Fibroblast of pulmonary artery (primary cell): ENCODE measurements at places on chromosomes 5 and 9.
A peak's percentile ranks its signal among the peaks of the same experiment; 100 is the strongest.

GRCh38 chr5:149221326-149221725 is 50.3 kb upstream of the AFAP1L1 start:
- DNase-seq: peak; percentile 69

DNA sequence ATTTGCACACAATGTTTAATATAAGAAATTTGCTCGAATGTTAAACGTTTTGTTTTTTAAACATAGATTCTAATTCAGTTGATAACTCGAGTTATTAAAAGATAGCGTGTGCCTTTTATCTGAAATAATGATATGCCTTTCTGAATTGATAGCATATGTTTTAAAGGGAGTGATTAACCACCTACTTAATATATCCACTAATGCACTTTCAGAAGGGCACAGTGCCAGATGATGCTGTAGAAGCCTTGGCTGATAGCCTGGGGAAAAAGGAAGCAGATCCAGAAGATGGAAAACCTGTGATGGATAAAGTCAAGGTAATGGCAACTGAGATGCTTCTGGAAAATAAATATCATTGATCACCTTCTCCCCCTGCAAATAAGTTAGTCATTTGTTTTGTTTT is 53.9 kb downstream of the ERAP1 start:
- DNase-seq: no peak

GRCh38 chr9:113542006-113542405 is 78.5 kb downstream of the RGS3 start:
- DNase-seq: no peak

GRCh38 chr5:104702212-104702611 is 1139.6 kb upstream of the NUDT12 start:
- DNase-seq: no peak

GRCh38 chr9:132793606-132794580 is 84.2 kb downstream of the AK8 start:
- DNase-seq: no peak

DNA sequence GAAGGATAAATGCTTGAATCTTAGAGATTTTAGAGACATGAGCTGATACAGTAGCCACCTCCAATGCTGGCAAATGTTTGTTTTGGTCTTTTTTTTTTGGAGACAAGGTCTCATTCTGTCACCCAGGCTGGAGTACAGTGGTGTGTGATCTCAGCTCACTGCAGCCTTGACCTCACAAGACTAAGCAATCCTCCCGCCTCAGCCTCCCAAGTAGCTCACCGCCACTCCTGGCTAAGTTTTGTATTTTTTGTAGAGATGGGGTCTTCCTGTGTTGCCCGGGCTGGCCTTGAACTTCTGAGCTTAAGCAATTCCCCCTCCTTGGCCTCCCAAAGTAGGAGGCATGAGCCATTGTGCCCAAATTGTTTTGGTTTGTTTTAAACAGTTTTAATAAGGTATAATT is 6.8 kb upstream of the DOLPP1 start:
- DNase-seq: no peak

DNA sequence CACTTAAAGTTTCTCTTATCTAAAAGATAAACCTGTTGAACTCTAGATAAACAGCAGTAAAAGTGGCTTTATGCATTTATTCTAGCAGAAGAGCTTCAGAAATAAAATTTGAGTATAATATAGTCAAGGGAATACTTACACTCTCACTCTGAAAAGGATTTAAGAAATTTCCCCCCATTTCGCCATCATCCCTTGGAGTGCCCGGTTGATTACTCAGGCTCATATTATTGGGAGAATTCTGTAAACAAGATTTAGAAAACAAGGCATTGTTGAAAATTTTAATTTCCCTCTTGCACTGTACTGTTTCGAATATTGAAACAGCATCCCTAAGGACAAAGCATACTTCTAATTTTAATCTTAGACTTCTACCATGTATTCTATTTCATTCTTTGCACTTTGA is 34.5 kb upstream of the ACOT12 start:
- peak; percentile 43 for DNase-seq

GRCh38 chr5:67005737-67006499 is 190.7 kb downstream of the CD180 start:
- DNase-seq: no peak

DNA sequence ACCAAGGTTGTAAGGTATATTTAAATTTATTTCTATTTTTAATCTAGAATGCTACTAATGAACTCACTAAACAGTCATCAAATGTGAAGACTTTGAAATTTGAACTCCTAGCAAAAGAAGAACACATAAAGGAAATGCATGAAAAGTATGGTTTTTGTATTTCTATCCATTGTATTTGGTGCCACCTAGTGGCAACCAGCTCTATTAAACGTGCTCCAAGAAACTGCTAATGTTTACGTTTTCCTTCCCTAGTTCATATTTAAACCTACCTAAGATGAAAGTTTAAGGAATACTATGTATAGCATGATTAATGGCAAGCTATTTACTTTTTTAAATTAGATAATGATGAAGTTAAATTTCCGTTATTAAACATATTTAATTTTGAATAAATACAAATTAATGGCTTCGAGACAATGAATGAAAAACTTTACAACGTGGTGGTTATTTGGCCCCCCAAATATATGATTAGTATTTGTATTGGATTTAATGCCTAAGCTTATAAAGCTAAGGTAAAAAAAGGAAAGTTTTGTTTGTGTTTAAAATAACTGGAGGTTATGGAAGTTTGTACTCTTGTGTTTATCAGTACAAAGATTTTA is 115.9 kb upstream of the SH3GL2 start:
- DNase-seq: peak; percentile 81

DNA sequence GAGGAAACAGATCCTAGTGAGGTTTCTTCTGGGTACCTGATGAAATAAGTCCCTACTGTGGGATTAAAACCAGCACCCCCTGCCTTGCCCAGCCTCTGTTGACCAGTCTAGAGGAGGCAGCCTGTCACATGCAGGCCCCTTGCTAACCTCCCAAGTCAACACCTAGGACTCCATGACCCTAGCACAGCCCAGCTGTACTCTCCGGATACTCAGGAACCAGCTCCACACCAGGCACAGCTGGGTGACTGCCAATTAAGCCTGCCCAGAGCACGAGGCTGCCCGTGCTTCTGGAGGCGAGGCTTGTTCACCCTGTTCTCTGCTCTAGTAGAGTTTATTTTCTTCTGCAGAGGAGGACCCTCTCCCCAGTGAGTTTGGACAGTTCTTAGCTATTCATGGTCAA is 92.5 kb downstream of the SNX24 start:
- DNase-seq: no peak

DNA sequence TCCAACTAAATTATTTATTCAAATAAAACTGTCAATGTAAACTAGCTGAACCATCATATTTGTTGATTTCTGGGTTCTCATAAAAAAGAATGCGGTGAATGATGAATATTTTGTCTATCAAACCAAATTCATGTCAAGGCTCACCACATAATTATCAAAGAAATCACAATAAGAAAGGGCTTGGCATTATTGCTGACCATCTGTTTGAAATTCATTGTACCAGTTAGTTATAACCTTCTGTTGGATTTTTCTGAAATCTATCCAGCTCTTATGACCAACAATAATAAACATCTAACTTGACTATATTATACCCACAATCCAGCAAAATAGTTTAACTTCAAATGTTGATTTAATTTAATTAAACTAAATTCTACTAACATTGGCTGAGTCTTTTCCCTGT is 53.1 kb downstream of the GABRA1 start:
- no peak for DNase-seq

DNA sequence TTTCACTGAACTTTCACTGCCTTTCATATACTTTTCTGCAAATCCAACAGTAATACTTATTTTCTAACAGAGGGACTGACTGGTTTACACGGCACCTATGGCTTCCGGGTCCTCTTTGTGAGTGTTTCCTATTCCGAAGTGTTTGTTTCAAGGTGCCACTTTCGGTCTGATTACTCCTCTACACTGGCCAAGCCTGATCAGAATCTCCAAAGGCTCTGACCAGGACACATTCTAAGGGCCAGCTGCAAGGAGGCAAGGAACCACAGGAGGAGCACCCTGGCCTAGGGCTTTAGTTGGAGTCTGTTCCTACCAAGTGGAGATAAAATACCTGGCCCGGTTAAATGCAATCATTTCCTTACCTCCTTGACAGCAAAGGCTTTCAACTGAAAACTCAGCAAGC is 132.1 kb downstream of the GLIS3 start:
- DNase-seq: no peak

DNA sequence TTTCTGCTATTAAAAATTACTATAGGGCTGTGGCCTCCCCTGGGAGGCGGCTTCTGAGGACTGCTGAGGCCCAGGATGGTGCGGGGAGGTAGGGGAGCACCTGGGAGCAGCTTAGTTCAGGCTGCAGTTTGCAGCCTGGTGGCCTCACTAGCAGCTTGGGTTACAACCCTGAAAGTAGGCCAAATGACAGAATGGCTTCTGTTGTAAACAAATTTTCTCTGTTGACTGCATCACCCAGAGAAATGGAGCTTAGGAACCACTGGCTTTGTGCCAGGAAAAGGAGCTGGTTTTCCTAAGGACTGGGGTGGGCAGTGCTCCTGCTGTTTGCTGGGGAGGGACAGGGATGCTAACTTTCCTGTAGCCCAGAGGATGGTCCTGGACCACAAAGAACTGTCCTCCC is 130.3 kb downstream of the ENTREP1 start:
- DNase-seq: no peak

- no peak for DNase-seq
Observed at GRCh38 chr9:113990975-113991471, 87.1 kb downstream of the AMBP start.

DNA sequence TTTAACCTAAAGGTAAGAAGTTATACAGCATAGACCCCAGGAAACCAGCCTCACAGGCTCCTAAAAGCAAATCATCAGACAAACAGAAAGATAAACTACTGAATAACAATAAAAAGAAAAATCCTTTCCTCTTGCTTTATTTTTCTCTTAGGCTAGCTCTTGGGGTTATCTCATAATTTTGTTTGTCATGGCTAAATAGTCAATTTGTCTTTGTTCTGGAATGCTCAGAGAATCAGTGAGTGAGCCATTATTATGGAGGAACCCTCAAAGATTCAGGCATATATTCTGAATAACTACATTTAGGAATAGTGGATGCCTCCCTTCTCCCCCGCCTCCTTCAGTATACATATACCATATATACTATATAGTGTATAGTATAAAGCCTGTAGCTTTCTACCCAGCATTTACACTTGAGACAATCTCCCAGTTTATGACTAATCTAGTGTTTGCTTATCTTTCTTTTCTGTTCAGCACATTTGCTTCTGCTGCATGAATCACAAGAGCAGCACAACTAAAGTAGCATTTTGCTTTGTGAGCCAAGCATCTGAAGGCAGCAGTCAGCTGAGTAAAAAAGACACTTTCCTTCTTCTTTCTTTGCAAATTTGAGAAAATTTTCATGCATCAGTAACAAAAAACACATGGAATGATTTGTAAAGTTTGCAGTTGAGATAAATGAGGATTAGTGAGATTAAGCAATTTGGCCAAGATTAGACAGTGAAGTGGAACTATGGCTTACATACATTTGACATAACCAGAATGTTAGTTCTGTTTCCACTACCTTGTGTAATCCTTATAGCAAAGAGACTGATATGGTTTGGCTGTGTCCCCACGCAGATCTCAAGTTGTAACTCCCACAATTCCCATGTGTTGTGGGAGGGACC is 45.3 kb upstream of the PPP3R2 start:
- no peak for DNase-seq

DNA sequence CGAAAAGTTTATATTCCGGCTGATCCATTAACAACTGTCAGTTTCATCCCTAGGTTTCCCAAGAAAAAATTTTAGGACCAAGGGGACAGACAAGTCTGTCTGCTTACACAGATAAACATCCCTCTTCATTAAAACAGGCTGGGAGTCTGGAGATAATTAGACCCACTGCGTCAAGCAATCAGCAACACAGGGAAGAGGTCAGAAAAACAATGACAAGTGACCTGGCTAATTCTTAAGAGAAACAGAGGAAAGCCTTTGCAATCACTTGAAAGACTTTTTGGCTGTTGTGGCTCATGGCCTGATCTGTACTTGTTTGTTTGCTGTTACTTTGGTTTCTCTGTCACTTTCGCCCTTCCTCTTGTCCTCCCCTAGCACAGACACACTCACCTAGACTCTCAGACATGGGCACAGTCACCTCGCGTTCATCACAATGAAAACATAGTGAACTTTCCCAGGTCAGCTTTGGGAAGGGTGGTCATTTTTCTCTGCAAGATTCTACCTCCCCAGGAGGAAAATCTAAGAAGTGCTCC is 2.9 kb upstream of the CCDC192 start:
- no peak for DNase-seq

DNA sequence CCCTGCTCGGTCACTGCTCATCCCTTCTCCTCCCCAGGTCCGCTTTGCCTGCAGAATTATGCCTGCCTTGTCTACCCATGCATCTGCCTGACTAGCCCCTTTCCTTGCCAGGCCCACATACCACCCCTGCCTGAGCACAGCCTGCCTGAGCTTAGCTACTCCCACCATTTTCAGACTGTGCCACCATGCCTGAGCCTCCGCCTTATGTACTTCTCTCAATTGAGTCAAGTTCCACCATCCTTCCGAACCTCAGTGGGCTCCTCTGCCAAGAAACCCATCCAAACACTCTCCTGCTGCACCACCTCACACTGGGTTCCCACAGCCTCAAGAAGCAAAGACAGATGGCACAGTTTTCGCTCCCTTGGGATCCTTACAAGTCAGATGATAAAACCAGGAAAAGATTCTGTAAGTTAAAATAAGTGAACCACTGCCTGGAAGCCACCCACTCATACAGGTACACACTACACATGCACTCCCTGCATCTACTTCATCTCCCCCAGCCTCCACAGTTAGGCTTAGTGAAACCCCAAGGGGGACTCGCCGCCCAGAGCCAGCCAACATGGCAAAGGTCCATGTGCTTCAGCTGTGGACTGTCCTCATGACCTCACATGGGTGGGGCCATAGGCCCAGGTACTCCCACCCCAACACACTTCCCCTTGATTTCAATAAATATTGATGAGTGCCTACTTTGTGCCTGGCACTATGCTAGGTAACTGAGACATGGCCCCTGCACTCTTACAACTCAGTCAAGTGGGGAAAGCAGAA is 23.1 kb downstream of the P4HA2 start:
- DNase-seq: no peak

DNA sequence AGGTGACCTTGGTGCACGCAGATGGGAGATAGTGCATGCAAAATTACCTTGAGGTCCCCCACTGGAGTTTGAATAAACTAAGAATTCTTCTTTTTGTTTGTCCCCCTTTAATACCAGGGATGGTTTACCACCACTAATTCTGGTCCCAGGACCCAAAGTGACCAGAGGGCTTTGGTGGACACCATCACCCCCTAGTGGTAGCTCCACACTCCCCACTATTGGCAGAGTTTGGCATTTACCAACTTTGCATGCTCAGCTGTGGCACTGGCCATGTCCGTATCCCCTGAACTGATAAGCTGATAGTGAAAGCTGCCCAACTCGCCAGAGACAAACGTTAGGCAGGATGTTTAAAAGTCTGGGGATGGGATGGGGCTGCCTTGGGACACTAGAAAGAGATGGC is 3.3 kb downstream of the ASTN2 start:
- peak; percentile 18 for DNase-seq

DNA sequence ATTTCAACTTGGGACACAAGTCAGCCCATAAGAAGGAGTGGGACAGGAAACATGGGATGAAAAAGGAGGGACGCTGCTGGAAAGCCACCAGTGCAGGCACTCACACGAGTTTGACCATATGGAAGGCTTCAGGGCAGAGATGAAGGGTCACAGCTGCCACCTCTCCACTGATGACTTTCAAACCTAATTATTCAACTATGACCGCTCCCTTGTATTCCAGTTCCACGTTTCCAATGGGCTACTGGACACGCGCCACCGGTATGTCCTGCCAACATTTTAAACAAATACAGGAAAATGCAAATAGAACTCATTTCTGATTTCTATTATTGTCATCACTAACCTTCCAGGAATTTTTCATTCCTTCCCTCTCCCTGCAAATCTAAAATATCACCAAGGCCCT is 134.7 kb downstream of the SLC1A3 start:
- peak; percentile 84 for DNase-seq

GRCh38 chr5:79983618-79984017 is 7.4 kb downstream of the MTX3 start:
- no peak for DNase-seq
